ENCODE measurements at places on chromosomes 1 and 21.

- DNase-seq = no peak
Measured at GRCh38 chr1:190472042-190472441, 5.6 kb downstream of the BRINP3 start.

- no peak for DNase-seq
Measured at GRCh38 chr1:2235300-2235998, 7.3 kb downstream of the SKI start.

- no peak for DNase-seq
Measured at GRCh38 chr1:154962795-154963330, 1.3 kb upstream of the PYGO2 start.

GRCh38 chr1:78061825-78062523, 16.2 kb downstream of the GIPC2 start:
- DNase-seq = no peak

- DNase-seq = no peak
Measured at GRCh38 chr1:31747304-31747703, 16.8 kb downstream of the ADGRB2 start.

DNA sequence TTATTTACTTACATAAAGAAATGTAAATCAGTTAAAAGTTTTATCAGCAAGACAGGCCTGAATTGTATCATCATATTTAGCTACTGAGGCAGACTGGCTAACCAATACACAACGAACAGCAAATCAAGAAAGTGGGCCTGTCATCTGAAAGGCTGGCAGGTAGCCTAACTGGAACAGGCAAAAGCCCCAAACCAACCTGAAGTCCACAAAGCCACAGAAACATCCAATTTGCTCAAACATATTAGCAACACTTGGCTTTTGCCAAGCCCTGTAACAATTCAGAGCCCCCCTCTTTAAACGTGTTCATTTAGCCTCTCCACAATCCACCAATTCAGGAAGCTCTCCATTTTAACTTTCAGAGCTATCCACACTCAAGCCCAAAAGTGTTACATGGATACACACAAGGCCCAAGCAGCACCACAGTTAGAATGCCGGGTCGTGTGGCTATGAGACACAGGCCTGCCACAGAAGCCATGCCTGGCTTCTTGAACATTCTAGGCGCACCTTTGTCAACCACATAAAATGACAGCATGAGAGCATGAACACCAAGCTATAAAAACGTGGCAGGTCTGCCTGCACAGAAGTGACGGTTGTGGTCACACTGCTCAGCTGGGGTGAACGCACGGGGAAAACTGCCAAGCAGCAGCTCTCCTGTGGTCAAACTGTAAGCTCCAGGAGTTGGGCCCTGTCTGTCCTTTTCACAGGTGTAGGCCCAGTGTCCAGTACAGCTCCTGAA, 49.3 kb downstream of the CD34 start:
- no peak for DNase-seq

DNA sequence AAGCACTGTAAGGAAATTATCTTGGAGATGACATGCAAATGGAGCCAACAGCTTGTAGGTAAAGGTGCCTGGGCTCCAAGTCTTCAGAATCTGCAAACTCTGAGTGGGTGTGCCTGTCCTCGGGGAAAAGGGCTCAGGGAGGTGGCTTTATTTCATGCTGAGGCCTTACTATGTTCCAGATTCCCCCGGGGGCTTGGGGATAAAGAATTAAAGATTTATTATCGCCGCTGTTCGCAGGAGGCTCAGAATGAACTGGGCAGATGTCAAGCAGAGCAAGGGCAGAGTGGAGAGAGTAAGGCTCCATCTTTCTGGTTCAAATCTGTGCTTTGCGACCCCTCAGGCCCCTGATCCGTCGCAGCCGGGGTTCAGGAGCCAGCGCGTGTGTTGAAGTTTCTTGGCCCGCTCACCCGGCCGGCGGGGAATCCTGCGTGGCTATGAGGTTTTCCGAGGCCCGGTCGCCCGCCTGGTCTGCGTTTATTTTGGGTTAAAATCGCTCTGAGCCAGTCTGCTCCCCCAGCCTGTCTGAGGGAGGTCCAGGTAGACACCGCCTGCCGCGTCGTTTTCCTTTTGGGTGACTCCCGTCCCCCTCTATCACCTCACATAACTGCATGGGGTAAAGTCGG, 19.5 kb downstream of the RHOU start:
- no peak for DNase-seq

DNA sequence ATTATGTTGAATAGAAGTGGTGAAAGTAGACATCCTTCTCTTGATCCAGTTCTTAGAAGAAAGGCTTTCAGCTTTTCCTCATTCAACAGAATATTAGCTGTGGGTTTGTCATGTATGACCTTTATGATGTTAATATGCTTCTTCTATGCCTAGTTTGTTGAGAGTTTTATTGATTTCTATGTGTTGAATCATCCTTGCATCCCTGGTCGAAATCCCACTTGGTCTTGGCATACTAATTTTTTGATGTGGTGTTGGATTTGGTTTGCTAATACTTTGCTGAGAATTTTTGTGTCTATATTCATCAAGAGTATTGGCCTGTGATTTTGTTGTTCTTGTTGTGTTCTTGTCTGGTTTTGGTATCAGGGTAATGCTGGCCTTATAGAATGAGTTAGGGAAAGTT, 20.9 kb downstream of the CD55 start:
- no peak for DNase-seq

DNA sequence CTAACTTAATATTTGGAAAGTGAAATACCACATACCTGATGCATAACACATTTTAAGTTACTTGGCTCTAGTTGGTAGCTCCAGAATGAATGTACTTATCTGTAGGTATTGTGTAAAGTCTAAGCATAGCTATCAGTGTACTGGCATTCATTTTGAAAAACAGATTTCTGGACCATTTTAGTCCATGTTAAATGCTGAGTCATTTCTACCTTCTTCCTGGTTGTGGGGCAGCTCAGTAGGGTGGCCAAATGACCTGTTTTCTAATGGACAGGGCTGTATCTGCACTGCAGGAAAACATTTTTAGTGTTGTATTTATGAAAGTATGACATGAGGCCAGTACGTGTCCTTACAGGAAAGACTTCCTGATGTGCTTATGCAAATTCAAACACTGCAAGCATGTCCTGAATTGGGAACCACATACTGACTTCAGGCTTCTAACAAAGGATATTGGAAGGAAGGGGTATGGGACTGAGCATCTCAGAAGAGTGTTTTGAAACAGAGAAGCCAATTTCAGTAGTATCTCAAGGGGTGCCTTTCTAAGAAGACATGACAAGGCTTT, 300.3 kb upstream of the B3GALT2 start:
- no peak for DNase-seq

- DNase-seq = no peak
Measured at GRCh38 chr1:243315455-243315854, 59.6 kb downstream of the SDCCAG8 start.

DNA sequence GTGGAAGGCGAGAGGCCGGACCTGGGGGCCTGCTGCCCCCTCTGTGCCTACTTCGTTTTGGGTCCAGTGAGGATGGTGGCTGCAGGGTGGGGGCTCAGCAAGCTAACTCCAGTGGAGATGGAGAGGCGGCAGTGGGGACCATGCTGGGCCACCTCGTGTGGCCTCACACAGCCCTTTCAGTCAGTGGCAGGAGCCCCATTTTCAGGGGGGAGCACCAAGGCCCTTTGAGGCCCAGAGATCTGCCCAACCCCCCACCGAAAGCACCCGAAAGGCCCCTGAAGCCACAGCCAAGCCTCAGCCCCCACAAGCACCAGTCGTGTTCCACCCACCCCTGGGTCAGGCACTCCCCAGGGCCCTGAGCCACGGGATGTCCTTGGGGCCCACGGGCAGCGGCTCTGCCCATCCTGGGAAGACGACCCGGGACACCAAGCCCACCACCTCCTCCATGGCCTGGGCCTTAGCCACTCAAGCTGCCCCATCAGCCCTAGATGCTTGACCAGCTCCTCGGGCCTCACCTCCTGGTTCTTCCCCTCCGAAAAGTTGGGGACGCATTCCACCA, 345 bp downstream of the FTCD start:
- no peak for DNase-seq

GRCh38 chr1:10765734-10766478, 30.5 kb downstream of the CASZ1 start:
- no peak for DNase-seq

DNA sequence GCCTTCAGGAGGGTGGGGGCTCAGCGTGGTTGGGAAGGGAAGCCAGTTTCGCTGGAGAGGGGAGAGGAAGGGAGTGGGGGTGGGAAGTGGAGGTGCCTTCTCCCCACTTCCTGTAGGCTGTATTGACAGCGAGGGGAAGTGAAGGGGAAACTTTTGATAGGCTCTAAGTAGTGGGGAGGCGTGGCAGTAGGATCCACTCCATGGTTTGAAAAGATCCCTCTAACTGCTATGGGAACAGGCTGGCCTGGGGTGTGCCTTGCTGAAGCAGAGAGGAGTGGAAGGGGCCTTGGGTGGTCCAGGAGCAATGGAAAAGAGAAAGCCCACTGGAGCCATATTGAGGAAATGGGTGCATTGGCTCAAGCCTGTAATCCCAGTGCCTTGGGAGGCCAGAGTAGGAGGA, 20.2 kb downstream of the C1orf115 start:
- no peak for DNase-seq

DNA sequence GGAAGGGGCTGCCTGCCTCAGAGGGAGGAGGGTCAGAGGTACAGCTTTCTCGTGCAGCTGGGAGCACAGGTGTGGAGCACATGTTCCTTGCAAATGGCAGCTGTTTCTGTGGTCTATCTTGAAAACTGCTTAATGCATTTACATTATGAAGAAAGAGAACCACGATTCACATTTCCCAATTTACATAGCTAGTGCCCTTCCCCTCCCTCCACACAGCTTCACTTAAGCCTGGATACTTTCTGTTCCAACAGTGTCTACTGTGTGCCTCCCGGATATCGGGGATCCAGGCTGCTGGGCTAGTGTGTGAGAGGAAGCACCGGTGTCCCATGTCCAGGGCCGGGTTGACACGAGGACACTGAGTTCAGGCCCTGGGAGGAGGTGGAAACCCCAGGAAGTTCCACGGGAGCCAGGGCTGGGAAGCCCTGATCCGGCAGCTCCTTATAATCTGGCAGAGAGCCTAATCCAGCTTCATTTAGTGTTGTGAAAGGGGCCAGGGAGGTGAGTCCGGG, 31.6 kb downstream of the TMCC2 start:
- no peak for DNase-seq

DNA sequence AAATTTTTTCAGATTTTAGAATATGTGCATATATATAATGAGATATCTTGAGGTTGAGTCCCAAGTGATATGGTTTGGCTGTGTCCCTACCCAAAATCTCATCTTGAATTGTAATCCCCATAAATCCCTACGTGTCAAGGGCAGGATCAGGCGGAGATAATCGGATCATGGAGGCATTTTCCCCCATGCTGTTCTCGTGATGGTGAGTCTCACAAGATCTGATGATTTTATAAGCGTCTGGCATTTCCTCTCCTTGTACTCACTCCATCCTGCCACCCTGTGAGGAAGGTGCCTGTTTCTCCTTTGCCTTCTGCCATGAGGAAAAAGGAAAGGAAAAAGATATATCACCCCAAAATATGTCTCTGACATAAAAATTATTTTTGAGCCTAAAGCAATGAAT, 64.6 kb downstream of the TOR3A start:
- no peak for DNase-seq

DNA sequence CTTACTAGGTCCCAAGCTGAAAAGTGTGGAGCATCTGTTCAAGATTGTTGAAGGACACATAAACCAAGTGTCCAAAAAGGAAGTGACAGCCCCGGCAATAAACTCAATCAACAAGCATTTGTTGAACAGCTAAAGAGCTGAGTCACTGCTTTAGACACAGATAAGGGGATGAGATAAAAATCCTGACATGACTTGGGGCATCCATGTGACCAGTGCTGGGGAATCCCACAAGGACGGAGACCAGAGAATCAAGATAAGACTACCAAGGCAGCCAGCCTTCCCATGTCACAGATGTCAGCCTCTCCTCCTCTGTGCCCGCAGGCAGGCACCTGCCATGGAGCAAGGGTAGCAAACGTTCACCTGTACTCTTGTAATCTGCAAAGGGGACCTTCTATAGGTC, 118.6 kb upstream of the KAZN start:
- DNase-seq = no peak

DNA sequence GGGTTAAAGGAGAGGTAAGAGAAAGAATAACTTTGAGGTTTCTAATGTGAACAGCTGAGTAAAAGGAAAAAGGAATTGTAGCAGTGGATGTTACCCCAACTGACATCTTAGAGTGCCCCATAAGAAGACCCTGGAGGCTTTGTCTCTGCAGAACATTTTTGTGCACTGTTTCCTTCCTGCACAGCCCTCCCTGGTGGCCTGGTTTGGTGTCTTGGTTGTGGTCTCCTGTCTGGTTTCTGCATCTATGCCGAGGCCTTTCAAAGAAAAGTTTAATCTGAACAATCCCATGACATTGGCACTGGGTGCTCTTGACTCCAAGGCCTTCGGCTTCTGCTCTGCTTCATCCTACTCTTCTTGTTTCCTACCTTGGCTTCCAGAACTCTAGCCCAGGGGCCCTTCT, 57.8 kb downstream of the RHOU start:
- no peak for DNase-seq

- DNase-seq = no peak
Measured at GRCh38 chr1:183739082-183739481, 65.8 kb upstream of the RGL1 start.

- DNase-seq = no peak
Measured at GRCh38 chr21:15754640-15755039, 24.9 kb downstream of the USP25 start.

DNA sequence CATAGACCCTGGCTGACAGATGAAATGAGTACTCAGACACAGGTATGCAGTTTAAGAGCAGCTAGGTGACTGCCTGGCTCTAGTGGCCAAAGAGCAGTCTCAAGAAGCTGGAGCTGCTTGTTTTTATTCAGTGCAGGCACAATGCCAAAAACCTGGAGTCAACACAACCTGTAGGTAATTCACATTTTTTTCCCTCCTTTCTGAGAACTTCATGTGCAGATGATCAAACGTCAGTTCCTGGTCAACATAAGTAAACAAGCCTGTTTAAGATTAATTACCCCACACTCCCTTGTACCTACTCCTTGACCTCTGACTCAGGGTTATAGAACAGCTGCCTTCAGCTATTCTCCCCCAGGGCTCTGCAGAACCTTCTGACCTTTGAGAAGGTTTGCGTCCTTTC, 17.3 kb upstream of the ACADM start:
- DNase-seq = no peak

- DNase-seq = no peak
Measured at GRCh38 chr1:19735440-19736127, 64.1 kb downstream of the TMCO4 start.

Measured in stimulated activated CD4-positive, alpha-beta T cell treated with anti-CD3 and anti-CD28 coated beads, TNF-alpha, amount 100 ng/mL, for 4 hours (primary cell).